ENCODE measurements at places on chromosomes 3 and 15.

DNA sequence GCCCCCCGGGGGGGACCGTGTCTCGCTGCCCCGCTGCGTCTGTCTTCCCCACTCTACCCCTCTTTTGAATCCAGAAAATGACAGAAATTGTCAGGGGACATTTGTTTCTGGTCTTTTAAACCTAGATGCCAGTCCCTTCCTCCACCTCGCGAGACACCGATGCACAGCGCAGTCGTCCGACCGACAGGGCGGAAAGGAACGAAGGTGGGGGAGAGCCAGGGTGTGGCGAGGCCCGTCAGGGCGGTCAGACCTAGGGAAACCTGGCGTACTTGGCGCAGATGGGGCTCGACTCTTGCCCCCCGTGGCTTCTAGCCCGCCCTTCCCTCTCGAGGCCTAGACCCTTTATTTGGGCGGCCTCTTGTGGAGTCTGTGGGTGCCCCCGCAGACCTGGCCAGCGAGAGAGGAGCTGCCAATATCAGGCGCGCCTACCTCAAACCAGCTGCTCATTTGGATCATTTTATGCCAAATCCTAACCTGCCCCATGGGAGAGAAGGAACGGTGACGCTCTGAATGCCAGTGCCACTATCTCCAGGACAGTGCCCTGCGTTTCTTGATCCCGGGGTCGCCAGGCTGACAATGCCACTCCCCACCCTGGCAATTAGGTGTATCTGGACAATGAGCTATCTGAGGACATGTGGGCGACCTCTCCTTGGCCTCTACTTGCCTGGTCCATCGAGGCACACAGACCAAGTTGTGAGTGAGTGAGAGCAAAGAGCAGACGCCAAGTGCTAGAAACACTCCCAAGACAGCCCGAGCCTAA, 500 bp upstream of the RAB6B start:
- no peak for DNase-seq

DNA sequence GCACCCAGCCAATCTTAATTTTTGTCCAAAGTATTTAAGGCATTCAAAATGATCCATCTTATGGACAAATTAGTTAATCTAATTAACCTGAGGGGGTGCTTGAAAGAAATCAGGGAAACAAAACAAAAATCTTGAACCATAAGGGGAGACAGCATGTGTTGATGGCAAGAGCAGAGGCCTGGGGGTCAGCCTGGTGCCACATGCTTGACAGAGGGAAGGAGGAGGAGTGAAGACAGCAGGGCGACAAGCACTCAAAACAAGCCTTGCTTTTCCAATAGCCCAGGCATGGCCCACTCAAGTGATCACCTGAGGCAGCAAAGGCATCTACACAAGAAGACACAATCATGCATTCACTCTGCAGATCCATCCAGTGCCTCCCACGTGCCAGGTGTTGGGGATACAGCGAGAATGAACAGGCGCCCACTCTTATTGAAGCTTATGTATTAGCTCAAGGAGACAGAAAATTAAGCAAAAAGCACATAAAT, 25.0 kb upstream of the MGLL start:
- DNase-seq, result no peak

DNA sequence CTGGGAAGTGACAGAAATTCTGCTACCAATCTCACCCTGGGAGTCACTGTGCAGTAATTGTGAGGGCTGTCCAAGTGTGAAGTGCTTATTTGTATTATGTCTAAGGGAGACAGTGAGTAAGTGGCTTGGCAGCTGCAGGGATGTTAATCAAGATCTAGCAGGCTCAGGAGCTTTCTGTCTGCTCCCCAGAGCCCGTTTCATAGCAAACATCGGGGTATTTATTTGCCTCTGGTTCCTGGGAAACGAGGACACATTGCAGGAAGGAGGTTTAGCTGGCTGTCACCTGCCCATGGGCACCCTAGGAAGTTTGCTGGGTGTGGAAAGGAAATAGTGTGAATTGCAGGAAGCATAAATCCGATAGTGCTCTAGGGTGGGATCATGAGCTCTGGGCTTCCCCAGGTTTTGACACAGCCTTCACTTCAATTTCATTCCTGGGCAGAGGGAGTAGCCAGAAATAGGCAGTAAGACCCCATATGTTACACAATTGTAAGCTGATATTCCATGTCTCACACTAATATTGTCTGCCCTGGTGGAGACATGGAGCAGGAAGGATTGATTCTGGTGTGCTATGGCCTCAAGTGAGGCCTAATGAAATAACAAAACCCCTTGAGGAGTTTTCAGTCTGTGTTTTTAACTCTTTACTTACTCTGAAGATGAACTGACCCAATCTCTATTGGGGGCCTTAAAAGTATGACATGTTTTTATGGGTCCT, 74.1 kb upstream of the MITF start:
- no peak for DNase-seq

GRCh38 chr3:43104660-43105595, 951 bp downstream of the POMGNT2 start:
- no peak for DNase-seq

GRCh38 chr15:29528276-29528675, 258.7 kb upstream of the NSMCE3 start:
- no peak for DNase-seq

GRCh38 chr15:31263751-31264558, 62.7 kb upstream of the KLF13 start:
- DNase-seq, result no peak

DNA sequence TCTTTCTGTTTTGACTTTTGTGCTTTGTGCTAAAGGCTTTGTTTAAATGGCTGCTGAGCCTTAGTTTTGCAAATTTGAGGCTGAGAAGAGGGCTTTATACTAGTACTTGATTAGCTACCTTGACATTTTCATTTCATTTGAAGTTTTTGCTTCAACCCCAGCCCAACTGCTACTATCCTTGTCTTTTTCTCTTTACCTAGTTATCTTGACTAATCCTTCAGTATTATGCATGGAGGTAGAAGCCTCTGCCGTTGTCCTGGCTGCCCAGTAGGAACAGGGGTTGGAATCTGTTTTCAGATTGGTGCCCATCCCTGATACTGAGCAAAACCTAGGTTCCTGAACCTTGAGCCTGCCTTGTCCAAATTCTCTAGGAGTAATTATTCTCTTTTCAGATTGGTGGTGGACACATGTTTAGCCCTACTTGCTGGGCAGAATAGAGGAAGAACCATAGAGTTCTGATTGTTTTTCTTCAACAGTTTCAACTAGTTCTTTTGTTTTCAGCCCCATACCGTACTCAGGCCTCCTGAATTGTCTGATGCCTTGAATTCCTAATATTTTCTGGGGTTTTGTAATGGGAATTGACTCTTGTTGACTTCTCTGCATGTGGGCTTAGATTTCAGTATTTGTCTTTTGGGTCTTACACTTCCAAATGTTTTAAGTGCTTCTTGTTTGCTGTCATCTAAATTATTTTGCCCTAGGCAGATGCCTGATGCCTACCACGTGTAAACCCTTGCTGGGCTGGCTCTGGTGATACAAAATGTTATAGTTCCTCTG, 143.2 kb downstream of the DOCK3 start:
- DNase-seq, result no peak

DNA sequence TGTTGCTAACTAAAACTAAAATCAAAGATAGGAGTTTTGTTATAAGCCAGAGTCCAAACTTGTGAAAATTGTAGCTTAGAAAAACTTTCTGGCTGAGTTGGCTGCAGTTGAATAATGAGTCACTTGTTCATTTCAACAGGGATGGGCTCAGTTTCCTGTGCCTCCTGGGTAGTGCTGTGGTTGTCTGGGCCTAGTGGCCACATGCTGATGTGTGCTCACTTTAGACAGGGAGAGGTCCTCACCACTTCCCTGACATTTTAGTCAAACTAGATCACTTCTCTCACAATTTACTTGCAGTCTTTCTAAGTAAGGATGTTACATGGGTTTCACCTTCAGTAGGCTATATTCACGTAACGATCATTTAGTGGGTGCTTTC, 6.3 kb upstream of the UBE2Q2 start:
- DNase-seq, result peak; percentile 61

GRCh38 chr3:99780749-99781148, 36.9 kb upstream of the CMSS1 start:
- DNase-seq, result peak; percentile 25

GRCh38 chr3:103048068-103048722, 613.4 kb downstream of the ZPLD1 start:
- DNase-seq, result no peak

DNA sequence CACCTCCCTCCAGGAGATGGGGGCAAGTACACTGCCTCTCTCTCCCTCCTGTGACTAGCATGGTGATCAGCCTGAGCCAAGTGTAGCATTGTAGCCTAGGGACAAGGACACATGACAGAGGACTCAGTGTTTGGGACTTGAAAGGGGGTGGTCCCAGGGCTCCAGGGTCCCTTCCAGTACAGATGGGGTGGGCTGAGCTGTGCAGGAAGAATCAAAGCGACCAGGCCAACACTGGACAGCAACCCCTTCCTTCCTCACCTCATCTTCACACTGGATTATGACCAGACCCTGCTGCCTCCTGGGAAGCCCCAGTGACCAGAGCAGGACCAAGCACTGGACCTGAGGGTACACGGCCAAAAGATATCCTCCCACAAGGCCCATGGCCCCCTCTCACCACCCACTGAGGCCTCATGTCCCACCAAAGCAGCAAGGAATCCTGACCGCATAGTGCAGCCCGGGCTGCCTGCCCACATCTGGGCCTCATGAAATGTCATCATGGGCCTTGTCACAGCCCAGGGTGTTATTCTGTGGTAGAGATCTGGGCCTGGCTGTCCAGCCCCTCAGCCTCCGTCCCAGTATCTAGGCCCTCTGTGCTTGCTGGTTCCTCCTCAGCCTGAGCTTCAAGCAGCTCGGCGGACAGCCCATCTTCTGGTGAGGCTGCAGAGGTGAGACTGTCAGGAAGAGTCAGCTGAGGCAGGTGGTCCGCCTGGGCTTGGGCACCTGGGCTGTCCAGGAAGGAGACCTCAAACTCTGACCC, 9.5 kb downstream of the GORASP1 start:
- DNase-seq, result no peak

GRCh38 chr3:41120460-41120859, 78.8 kb upstream of the CTNNB1 start:
- no peak for DNase-seq

DNA sequence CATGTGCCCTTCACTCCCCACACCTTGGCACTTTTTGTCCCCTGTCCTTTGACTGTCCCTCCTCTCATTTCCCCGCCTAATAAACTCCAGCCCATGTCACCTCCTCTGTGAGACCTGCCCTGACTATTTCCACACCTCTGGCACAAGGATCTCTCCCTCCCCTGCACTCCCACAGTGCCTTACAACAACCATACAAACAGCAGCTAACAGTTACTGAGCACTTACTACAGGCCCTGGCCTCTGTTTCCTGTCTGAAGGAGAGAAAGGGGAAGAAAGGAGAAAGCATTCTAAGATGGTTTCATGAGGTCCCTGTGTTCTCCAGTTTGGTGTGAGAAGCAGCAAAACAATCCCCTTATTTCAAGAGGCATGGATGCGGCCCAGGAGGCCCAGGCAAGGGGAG, 20.0 kb upstream of the TRH start:
- no peak for DNase-seq

- DNase-seq, result no peak
Measured at GRCh38 chr3:179546814-179547241, 15.9 kb upstream of the ACTL6A start.

DNA sequence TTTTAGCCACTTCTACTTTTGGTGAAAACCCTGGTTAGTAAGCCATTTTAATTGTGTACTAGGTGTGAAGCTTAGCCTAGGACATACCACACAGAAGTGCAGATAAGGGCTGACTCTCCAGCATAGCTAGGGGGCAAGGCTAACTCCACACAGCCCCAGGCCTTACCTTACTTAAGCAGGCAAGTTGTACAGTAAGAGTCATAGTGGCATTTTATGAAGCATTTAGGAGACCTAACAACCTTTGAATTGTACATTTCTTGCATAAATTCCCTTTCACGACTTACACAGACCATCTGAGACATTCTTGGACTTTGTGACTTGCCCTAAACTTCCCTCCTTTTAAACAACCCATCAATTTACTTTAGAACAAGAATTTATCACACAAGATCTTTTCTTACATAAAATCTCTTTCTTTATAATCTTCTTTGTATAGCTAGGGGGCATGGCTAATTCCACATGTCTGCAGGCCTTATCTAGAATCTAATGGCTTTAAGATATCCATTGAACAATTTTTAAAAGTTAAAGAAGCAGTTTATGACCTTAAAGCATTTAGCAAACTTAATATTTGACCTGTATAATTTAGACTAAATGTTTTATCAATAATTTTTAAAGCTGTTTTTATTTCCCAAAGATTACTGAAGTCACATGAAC, 18.7 kb upstream of the SKIL start:
- DNase-seq, result no peak

- no peak for DNase-seq
Measured at GRCh38 chr3:174089592-174089991, 692.0 kb downstream of the NLGN1 start.

- no peak for DNase-seq
Measured at GRCh38 chr15:66292571-66293418, 573 bp upstream of the DIS3L start.

GRCh38 chr15:20355256-20355868, 186.2 kb downstream of the GOLGA6L6 start:
- DNase-seq, result no peak

- no peak for DNase-seq
Measured at GRCh38 chr3:178901204-178901603, 170.4 kb downstream of the ZMAT3 start.

DNA sequence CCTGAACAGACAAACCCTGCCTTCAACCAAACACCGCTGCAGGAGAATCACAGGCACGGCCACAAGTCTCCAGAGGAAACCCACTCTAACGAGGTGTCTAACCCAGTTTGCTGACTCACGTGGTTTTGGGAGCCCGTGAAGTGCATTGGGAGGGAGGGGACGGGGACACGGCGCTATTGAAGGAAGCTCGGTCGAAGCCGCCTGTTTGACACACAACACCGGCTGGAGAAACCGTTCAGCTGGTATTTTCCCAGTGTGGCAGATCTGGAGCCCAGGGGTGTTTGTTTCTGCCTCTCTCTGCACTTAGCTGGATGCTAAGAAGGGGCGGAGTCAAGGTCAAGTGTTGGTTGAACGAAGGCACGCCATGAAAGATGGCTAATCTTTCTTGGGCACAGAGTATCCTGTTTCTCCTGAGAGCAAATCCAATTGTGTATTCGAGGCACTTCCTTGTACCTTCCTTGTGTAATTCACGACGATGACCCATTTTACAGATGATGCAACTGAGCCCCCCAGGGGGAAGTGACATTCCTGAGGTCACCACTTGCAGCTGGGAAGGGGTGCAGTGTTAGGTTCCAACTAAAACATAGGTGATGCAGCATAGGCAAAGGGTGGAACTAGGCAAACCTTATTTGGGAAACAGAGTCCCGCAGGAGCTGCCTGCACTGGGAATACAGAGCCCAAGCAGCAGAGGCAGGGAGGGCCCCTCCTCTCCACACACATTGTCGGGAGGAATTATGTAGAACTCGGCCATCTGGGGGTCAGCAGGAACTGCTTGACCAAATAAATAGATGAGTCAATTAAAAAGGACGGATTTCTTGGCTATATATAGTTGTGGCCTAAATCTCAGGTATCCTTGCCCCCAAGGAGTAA, 22.5 kb downstream of the SLC6A6 start:
- no peak for DNase-seq

GRCh38 chr15:43383070-43383469, 12.2 kb downstream of the TUBGCP4 start:
- no peak for DNase-seq
